ENCODE measurements at places on chromosomes 2 and 18. TPM values are rescaled to one million over a fixed set of nuclear protein-coding genes. Genes with fewer than 3 reads are reported as not detected.

GRCh38 chr2:238060096-238060541, 682 bp upstream of the SCLY start:
- ATAC-seq = no peak

GRCh38 chr2:15570104-15570503, 9.0 kb upstream of the NBAS start:
- no peak for ATAC-seq

- ATAC-seq = no peak
Observed at GRCh38 chr18:56323673-56324072, 314.7 kb downstream of the TXNL1 start.

DNA sequence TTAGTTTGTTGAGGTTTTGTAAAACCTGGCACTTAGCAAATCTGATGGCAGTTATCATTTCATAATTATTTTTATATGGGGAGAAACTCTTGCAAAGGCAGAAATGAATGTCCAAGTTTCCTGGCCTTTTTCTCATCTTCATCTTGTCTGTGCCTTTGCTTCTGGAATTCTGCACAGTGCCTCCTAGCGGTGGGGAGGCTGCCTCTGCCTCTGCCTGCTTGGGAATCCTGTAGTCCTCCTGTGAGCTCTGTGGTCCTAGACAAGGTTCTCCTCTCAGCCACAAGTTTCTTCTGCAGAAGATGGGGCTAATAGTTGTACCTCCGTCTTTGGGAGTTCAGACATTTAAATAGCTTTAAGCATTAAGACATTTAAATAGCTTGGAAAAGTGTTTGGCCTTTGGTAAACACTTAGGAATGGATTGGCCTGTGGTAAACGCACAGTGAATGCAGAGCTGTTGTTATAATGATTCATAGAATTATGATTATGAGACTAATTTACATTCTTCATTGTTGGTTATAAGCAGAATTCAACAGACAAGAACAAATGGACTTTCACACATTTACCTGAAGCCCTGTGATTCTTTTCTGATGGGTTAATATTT, 101.2 kb downstream of the ZNF236 start:
- no peak for ATAC-seq

DNA sequence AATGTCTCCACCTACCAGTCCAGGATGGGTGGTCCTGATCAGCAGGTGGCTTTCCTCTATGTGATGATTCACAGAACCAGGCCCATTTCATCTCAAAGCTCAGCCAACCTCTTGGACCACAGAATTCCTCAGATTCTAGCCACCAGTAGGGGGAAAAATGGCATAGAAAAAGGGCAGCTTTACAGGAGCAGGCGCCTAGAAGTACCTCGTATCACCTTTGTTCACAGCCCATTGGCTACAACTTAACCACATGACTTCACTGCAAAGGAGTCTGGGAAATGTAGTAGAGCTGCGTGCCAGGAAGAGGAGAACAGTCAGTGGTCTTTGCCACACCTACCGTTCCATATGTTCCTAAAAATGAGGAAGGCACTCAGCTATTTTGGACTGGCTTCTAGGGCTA, 62.8 kb upstream of the DTNA start:
- ATAC-seq = no peak

DNA sequence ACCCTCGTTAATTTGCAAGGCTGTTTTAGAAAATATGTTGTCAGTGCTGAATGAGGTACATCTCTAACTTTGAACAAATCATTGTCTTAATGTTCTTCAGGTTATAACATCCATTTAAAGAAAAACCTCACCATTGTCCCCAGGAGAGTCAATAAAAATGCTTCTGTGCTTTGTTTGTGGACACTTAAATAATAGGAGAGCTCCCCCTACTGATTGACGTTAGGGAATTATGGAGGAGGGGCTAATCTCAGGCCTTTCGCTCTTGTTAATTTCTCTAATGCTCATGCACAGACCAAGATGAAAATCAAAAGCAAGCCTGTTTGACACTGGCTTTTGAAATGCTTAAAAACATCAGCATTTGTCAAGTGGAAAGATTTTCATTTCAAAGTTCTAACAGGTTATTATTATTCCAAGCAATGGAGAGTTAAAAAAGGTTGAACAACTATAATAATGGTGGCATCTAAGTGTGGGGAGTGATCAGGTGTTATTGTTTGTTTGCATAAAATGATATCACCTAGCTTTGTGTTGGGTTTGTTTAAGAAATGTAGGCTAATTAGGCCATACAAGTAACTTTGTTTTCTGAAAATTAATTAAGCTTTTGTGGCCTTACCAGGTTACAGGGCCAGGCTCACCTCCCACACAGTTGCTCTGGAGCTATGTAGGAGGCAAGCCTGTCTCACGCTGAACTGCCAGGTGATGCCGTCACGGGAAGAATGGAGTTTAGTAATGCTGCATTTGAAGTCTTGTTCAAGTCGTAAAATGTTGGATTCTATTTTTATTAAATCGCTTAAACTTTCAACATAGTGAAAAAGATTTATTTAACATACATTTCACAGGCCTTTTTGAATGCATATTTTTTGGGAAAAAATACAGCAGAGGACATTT, 51.7 kb upstream of the SMIM21 start:
- peak; percentile 64 for ATAC-seq

DNA sequence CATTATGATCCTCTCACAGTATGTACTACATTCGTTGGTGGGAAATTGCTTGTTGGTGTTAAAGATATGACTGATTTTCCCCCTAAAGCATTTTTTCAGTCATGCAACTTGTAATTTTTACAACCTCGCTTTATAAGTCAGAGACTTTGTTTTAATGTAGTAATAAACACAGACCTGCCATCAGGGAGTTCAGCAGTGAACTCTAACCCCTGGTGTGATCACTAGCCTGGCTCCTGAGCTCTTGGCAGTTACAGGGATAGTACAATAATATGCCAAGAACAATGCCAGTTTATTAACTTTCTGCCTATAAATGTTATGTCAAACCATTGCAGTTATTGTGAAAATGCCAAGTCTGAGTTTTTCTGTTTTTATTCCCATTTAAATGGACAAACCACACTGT, 93.8 kb downstream of the EDAR start:
- ATAC-seq = no peak

- no peak for ATAC-seq
Observed at GRCh38 chr2:176960736-176961520, 251.7 kb upstream of the HNRNPA3 start.

DNA sequence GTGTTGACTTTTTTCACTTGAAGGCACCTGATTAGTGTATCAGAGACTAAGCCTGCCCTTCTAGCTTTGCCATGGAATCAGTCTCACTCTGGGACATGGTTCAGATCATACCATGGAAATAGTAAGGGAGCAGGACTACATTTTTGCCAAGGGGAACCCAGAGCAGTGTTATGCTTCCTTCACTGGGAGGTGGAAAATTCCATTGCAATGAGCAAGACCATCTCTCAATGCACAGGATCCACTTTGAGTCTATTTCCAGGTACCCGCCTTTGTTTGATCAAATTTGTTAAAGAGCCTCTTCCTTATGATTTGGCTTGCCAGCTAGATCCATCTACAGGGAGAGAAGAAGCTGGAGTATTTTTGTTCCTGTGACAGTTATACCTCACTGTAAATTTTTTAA, 395.8 kb downstream of the MTX2 start:
- ATAC-seq = no peak

DNA sequence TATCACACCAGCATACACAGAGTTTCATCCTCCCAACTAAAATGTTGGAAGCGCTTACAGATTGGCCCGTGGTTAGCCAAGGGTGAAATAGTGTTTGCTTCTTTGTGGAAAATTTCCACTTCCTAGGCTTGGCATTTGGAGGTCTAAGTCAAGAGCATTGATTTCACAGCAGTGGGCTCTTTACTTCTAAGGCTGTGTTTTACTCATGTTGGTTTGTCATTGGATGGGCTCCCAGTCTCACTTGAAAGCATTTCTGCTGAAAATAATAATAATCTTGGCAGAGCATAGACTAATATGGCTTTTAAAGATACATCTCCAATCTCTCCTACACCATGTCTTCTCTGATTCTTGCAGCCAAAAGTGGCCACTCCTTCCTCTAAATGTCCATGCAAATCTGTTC, 82.9 kb downstream of the DYNAP start:
- no peak for ATAC-seq

GRCh38 chr2:240351088-240351741, 84.2 kb upstream of the GPC1 start:
- ATAC-seq = no peak

DNA sequence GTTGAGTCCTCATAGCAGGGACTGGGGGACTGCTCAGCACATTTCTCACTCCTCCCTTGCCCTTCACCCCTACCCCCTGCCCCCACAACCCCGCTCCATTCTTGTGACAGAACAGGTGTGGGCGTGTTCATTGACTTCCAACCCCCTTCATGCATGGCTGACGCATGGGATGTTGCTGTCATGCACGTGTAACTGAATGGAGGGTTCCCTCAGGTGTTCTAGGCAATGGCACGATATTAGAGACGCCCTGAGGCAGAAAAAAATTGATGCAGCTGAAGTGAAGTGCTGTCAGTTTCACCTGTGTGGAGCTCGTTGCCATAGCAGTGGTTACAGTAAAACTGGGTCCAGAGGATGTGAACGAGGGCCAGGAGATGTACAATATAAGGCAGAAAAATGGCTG, 6.5 kb upstream of the THOC1 start:
- ATAC-seq = no peak

DNA sequence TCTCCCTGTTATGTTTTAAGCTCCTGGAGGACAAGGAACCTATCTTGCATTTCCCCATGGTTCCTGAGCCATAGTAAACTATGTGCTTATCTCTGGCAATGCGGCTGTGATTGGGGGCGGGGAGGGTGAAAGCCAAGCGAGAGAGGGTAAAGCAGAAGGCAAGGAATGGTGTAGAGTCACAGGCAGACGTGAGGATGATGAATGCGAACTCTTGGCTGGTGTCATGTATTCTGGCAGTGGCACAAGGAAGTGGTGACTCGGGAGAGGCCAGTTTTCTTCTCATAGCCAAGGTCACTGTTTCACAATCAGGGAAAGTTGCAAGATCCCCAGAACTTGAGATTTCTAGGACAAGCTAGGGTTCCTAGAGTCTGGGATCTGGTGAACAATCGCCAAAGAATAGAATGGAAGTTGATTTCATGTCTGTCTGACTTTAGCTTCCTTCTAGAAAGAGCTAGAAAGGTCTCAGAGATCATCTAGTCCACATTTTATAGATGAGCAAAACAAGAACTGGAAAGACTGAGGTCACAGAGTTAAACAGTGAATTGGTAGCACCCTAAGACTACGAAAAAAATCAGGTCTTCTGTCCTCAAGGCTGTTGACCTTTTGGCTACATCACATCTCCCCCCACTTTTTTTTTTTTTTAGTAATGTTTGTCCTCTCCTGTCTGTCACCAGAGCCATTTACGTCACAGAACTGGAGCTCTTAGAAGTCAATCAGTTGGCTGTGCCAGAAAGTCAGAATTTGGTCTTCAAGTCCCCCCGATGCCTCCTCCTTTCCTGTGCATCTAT, 137.0 kb downstream of the BCL11A start:
- no peak for ATAC-seq

DNA sequence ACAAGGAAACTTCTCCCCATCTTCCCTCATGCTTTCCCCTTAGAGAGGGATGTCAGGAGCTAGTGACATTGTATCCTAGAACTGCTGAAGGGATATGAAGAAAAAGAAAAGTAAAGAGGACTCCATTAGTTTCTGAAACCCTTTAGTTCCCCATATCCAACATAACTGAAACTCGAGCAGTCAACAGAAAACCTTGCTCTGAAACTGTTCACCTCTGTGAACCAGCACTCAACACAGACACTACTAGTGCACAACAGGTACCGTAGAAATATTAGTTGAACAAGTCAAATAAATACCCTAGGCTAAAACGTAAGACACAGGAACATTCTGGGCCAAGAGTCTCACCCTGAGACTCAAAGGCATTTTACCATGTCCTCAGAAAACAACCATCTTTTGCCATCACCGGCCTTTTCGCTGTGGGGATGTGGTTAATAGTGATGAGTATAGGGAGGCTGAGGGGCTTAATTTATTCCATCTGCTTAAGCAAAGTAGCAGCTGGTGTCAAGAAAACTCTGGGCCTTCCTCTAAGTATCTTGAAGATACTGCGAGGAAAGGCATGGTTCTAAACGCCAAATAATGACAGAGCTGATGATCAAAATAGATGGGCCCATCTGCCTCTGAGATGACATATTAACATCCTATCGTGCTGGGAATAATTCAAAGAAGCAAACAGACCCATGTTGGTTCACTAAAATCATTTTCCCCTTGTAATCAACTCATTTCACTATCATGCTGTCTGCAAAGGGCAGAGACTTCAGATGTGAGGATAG, 156.8 kb downstream of the STK39 start:
- ATAC-seq = peak; percentile 24

DNA sequence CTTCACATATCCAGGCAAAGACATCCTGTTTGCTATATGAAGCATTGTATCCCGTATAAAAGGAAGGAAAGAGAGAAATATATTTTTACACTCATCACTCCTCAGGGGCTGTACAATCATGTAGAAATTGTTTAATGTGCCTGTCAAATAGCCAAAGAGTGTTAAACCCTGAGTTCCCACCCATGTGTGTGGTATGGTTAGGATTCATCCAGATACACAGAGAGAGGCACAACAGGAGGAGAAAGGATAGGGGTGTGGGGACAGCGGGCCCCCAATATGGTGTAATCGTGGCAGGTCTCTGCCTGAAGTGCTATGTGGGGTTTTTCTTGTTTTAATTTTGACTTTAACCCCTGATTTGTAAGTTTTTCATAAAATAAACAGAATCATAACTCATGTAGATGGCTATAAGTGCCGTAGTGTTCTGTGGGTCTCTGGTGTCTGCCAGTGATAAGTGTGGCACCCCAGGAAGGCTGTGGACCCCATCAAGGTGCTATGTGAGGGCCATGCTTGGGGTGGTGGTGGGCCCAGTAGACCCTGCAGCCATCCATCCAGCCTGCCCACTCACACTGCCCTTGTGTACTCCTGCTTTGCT, 10.2 kb upstream of the IL18R1 start:
- ATAC-seq = no peak

DNA sequence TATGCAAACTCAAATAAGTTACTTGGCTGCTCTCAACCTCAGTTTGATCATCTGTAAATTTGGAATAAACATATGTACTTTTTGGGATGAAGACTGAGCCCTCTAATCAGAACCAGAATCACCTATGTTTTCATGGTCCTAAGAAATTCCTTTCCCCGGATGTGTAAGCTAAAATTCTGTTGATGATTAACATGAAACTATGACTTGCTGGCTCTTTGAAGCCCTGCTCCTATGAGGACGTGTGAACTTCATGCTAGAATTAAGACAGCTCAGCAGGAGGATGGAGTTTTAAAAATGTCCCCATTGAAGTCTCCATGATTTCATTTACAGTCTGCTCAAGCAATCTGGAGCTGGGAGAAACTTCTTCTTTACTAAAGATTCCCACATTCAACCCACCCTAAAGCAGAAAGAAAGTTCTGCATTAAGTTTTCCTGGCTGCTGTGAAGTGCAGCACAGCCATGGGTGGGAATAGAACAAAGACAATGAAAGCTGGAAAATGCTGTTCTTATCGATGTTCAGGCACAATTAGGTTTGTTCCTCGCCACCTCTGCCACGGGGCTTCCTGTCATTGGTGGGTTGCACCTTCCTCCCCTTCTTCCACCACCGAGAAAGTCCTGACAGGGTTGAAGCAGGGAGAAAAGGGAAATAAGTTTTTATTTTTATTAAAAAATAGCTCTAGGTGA, 50.9 kb downstream of the ADCYAP1 start:
- ATAC-seq = no peak

NDUFAF7 gene
- total RNA-seq = 21.9 TPM

POLE4 gene
- total RNA-seq = 73.6 TPM

DTNA gene
- total RNA-seq = 0.15 TPM

ABCG8 gene
- not detected for total RNA-seq

RAB31 gene
- total RNA-seq = 0.69 TPM

REG3G gene
- not detected for total RNA-seq

CTAGE1 gene
- total RNA-seq = not detected

ANKRD62 gene
- total RNA-seq = not detected

TMEM163 gene
- total RNA-seq = 0.26 TPM

FBXO36 gene
- 0.37 TPM for total RNA-seq

TTLL4 gene
- 42.6 TPM for total RNA-seq
